Activated CD8-positive, alpha-beta T cell treated with anti-CD3 and anti-CD28 coated beads, Interleukin-2, amount 10 ng/mL, durations not matched to agents 7 days and 5 days (primary cell): ENCODE measurements at places on chromosomes 6 and 20.

GRCh38 chr6:14458669-14459266, 341.2 kb downstream of the CD83 start:
- no peak overlapping the region for H3K4me3 ChIP-seq
- no peak for DNase-seq
- peaks cover 19% of the 10 kb centered on the region for H3K36me3 ChIP-seq
- H3K27ac ChIP-seq = no peak overlapping the region

- peaks cover 2% of the 10 kb centered on the region for H3K36me3 ChIP-seq
- H3K27me3 ChIP-seq = peaks cover 18% of the 10 kb centered on the region
- H3K27ac ChIP-seq = no peak overlapping the region
- peaks cover 2% of the 10 kb centered on the region for H3K4me1 ChIP-seq
Observed at GRCh38 chr20:9068233-9068801, 570 bp upstream of the PLCB4 start.

GRCh38 chr6:33976437-33977360, 169.2 kb downstream of the GRM4 start:
- no peaks in the 10 kb centered on the region for H3K36me3 ChIP-seq
- no peak for DNase-seq
- H3K27ac ChIP-seq = no peak overlapping the region
- H3K27me3 ChIP-seq = peaks cover 38% of the 10 kb centered on the region
- no peaks in the 10 kb centered on the region for H3K4me1 ChIP-seq
- no peak overlapping the region for H3K4me3 ChIP-seq

GRCh38 chr6:52579006-52579660, 2.3 kb upstream of the TRAM2 start:
- no peak overlapping the region for H3K4me3 ChIP-seq
- no peak overlapping the region for H3K27ac ChIP-seq
- DNase-seq = no peak
- no peaks in the 10 kb centered on the region for H3K36me3 ChIP-seq

DNA sequence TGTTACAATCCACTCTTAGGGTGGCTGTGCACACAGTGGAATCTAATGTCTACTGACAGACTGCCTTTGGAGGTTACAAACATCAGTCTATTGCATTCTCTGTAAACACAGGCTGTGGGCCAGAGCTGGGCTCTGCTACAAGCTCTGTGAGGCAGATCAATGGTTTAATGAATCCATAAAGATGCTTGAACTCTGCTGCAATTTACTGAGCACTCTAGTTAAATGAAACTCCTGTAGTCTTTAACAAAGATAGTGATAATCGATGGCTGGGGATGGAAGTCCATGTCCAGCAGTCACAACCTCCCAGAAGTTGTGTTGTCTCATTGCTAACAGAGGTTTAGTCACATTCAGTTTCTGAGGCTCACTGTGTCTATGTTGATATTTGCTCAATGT, 50.5 kb downstream of the SOBP start:
- no peak overlapping the region for H3K4me3 ChIP-seq
- H3K36me3 ChIP-seq = no peaks in the 10 kb centered on the region
- no peaks in the 10 kb centered on the region for H3K4me1 ChIP-seq
- H3K27ac ChIP-seq = no peak overlapping the region
- peaks cover 29% of the 10 kb centered on the region for H3K27me3 ChIP-seq
- no peak for DNase-seq

GRCh38 chr20:63741676-63742380, 2.3 kb downstream of the SLC2A4RG start:
- peaks cover 14% of the 10 kb centered on the region for H3K36me3 ChIP-seq
- DNase-seq = no peak
- no peaks in the 10 kb centered on the region for H3K27me3 ChIP-seq
- no peak overlapping the region for H3K27ac ChIP-seq
- peaks cover 4% of the 10 kb centered on the region for H3K4me1 ChIP-seq

DNA sequence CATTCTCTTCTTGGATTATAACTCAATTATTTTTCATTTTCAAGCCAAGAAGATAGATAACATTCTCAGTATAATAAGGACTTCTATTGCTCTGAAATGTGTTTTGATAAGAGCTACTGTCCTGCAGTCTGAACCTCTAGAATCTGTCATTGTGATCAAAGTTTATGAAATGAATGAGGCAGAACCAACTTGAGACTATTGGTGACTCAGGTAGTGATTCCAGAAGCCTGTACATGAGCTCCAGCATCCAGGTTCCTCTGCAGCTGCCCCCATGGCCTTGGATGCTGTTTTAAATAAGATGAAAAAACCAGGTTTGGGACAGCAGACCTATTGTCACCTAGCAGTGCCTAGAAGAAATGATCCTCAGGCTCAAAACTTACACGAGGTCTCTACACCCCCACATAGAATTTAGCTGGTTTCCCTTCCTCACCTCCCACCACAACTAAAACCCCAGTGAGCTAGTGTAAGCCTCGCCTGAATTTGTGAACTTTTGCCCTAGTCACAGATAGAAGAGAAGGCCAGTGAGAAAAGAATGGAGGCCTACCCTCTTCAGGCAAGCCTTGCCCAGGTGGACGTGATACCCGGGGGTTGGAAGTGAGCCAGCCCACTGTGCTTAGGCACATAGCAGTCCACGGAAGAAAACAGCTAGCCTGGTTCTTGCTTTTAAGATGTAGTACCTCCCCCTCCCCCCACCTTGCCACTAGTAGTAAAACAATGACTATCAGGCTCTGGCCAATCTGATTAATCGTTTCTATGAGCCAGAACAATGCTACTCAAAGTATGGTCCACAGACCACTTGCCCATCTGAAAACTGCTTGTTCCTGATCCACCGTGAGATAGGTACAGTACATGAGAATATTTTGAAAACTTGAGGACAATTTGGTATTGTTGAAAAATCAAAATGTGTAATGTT, 73.0 kb upstream of the SYNJ2 start:
- no peaks in the 10 kb centered on the region for H3K27me3 ChIP-seq
- peak overlapping the region; percentile 53 for H3K27ac ChIP-seq
- no peak for DNase-seq
- H3K36me3 ChIP-seq = peaks cover 28% of the 10 kb centered on the region

GRCh38 chr6:100472674-100473073, 8.0 kb upstream of the SIM1 start:
- peaks cover 2% of the 10 kb centered on the region for H3K36me3 ChIP-seq
- H3K27ac ChIP-seq = no peak overlapping the region
- H3K27me3 ChIP-seq = peaks cover 51% of the 10 kb centered on the region
- no peak for DNase-seq
- H3K4me3 ChIP-seq = no peak overlapping the region

GRCh38 chr6:16450821-16451220, 212.4 kb downstream of the GMPR start:
- H3K4me1 ChIP-seq = peaks cover 6% of the 10 kb centered on the region
- no peak for DNase-seq
- peaks cover 8% of the 10 kb centered on the region for H3K36me3 ChIP-seq

GRCh38 chr6:102051720-102052119, 658.2 kb downstream of the GRIK2 start:
- H3K4me1 ChIP-seq = no peaks in the 10 kb centered on the region
- no peak overlapping the region for H3K27ac ChIP-seq
- no peak for DNase-seq
- H3K36me3 ChIP-seq = no peaks in the 10 kb centered on the region
- no peaks in the 10 kb centered on the region for H3K27me3 ChIP-seq

GRCh38 chr20:44358776-44359175, 3.3 kb downstream of the HNF4A start:
- no peaks in the 10 kb centered on the region for H3K4me1 ChIP-seq
- H3K4me3 ChIP-seq = no peak overlapping the region
- H3K27ac ChIP-seq = no peak overlapping the region
- peaks cover 6% of the 10 kb centered on the region for H3K27me3 ChIP-seq
- no peaks in the 10 kb centered on the region for H3K36me3 ChIP-seq

DNA sequence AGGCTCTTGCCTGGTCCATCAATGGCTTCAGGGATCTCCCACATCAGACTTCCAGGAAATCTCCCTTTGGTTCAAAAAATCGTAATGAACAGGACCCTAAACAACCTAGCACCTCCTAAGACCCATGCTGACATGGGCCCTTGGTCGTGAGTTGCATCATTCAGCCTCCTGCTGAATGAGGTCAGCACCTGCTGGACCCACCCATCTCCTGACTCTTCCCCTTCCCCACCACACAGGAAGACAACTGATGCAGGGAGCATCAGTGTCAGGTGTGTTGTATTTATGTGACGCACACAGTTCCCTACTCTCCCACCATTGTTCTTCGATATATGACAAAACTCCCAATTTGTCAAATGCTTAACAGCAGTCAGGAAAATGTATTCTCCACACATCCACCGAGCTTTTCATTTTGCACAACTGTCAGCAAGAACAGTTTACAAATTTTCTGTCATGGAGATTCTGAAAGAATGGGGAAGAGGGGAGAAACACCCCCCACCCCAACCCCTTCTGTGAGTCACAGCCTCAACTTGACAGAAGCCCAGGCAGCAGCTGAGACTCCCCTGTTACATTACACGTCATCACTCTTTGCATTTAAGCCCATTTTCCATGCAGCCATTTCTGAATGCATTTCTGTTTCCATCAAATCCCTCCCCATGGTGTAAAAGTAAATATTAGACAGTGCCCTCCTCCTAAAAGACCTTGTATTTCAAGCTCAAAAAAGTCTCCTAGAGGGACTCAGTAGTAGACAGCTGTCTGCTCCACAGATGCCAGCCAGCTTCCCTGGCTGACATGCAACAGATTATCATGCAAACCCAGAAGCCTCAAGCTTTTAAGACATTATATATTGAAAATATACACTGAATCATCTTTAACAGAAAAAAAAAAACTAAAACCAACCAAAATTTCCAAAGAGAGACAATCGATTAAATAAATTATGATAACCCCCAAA, 577.5 kb downstream of the PTPRT start:
- no peaks in the 10 kb centered on the region for H3K4me1 ChIP-seq
- no peak overlapping the region for H3K27ac ChIP-seq
- H3K36me3 ChIP-seq = no peaks in the 10 kb centered on the region
- DNase-seq = no peak
- H3K4me3 ChIP-seq = no peak overlapping the region

- H3K27ac ChIP-seq = peak overlapping the region; percentile 89
- DNase-seq = no peak
- H3K4me1 ChIP-seq = peaks cover 87% of the 10 kb centered on the region
Observed at GRCh38 chr20:41047975-41048305, 19.3 kb downstream of the TOP1 start.

- no peak overlapping the region for H3K4me3 ChIP-seq
- H3K36me3 ChIP-seq = peaks cover 38% of the 10 kb centered on the region
- H3K4me1 ChIP-seq = no peaks in the 10 kb centered on the region
- no peaks in the 10 kb centered on the region for H3K27me3 ChIP-seq
- DNase-seq = no peak
Observed at GRCh38 chr6:20600831-20601230, 66.6 kb downstream of the CDKAL1 start.

- no peak overlapping the region for H3K4me3 ChIP-seq
- H3K27ac ChIP-seq = peak overlapping the region; percentile 12
- peaks cover 30% of the 10 kb centered on the region for H3K4me1 ChIP-seq
- H3K36me3 ChIP-seq = no peaks in the 10 kb centered on the region
- DNase-seq = peak; percentile 40
- H3K27me3 ChIP-seq = peaks cover 31% of the 10 kb centered on the region
Observed at GRCh38 chr6:116445102-116445501, 16.1 kb upstream of the CALHM6 start.

- H3K4me3 ChIP-seq = no peak overlapping the region
- H3K27me3 ChIP-seq = peaks cover 12% of the 10 kb centered on the region
- DNase-seq = no peak
- no peak overlapping the region for H3K27ac ChIP-seq
Observed at GRCh38 chr6:150228072-150228733, 85.4 kb downstream of the PPP1R14C start.

DNA sequence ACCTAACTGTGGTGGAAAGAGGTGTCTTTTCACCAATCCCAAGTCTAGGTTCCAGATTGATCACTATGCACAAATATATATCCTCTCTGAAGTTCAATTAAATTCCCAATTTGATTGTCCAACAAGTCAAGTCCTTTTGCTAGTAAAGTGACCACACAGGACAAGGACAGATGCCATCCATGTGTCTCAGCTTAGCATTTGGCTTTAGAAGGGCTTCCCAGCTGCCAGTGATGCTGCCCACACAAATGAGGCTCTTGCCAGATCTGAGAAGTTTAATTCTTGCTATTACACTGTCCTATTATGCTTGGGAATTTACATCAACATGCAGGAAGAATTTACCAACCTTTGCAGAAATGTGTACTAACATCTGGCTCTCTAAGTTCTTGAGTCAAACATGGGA, 108.5 kb downstream of the COL9A1 start:
- no peak overlapping the region for H3K4me3 ChIP-seq
- no peak overlapping the region for H3K27ac ChIP-seq
- no peaks in the 10 kb centered on the region for H3K36me3 ChIP-seq
- DNase-seq = no peak
- H3K27me3 ChIP-seq = peaks cover 3% of the 10 kb centered on the region
- no peaks in the 10 kb centered on the region for H3K4me1 ChIP-seq

- H3K36me3 ChIP-seq = no peaks in the 10 kb centered on the region
- H3K4me1 ChIP-seq = peaks cover 2% of the 10 kb centered on the region
- no peak overlapping the region for H3K27ac ChIP-seq
- no peak for DNase-seq
- H3K27me3 ChIP-seq = no peaks in the 10 kb centered on the region
- no peak overlapping the region for H3K4me3 ChIP-seq
Observed at GRCh38 chr6:111033628-111034289, 51.9 kb downstream of the RPF2 start.

DNA sequence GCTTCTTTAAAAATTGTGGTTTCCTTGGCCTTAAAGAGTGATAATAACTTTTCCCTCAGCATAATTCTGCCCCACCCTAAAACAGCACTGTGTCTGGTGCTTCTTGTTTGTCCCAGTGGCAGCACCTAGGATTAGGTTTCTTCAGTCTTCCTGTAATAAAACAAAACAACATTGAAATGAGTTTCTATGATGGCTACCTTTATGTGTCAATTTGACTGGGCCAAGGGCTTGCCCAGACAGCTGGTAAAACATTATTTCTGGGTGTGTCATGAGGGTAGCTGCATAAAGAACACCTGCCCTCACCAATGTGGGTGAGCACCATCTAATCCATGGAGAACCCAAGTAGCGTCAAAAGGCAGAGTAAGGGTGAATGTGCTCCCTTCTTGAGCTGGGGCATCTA, 117.8 kb downstream of the QRSL1 start:
- no peak overlapping the region for H3K4me3 ChIP-seq
- H3K27me3 ChIP-seq = peaks cover 21% of the 10 kb centered on the region
- H3K27ac ChIP-seq = no peak overlapping the region
- no peak for DNase-seq
- H3K36me3 ChIP-seq = no peaks in the 10 kb centered on the region

DNA sequence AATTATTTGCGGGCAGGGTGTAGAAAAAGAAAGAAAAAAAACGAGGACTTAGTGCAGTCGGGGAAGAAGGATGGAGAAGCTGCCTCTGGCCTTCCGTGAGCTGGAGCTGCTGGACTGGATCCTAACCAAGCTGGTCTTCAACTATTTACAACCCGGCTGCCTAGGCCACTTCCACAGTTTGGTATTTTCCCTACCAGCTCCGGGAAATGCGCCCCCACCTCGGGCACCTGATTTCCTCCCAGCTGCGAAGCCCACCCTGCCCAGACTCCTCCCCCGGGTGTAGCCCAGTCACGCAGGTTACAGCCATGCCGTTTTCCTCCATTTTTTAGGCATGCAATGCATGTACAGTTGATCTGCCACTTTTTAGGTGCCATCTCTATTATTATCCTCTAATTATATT, 21.2 kb downstream of the THEMIS start:
- H3K27me3 ChIP-seq = no peaks in the 10 kb centered on the region
- H3K36me3 ChIP-seq = peaks cover 66% of the 10 kb centered on the region
- peaks cover 79% of the 10 kb centered on the region for H3K4me1 ChIP-seq
- peak overlapping the region; percentile 64 for H3K4me3 ChIP-seq
